Stimulated activated CD8-positive, alpha-beta memory T cell treated with anti-CD3 and anti-CD28 coated beads, Interleukin-2, amount 100 ng/mL, for 1 hour (primary cell): ENCODE measurements at places on chromosomes 1 and 21.

DNA sequence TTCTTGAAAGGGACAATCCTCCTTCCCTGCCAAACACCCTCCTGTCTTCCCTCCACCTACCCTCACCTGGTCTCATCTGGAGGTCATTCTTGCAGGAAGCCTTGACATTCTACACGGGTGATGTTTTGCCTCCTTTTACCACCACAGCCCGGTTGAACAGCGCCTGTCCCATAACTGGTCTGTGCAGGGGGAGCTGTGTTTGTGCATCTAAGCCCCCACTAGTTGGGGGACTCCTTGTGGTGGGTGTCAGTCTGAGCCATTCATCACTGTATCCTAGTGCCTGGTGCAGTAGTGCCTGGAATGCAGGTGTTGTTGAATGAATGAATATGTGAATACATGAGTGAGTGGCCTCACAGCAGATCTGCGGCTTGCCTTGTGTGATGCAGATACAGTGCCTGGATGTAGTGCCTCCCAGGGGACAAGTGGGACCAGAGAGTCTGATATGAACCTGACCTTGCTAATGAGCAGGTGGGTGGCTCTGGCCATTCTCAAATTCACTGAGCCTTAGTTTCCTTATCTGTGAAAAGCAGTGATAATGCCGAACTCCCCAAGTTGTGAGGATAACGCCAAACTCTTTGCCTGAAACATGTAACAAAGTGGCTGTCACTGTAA, 79.8 kb downstream of the OMA1 start:
- no peak for DNase-seq

- no peak for DNase-seq
Measured at GRCh38 chr1:55632906-55633305, 417.7 kb upstream of the USP24 start.

- DNase-seq: no peak
Measured at GRCh38 chr1:189217646-189218045, 1260.0 kb downstream of the BRINP3 start.

DNA sequence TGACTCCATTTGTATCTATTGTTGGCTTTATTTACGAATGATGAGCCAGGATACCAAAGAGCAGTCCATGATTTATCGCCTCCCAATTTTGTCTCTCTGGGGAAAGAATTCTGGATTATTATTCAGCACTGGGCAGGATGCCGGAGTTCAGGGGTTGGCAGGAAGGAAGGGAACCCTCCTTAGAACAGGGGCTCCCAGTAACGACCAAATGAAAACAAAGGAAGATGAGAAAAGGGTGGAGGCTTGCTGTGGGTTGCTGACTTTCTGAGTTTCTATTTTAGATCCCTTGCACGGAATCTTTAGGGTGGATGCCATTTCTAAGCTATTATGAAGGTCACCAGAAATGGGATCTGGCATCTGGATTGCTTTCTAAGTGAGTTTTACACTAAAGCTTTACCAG, 231.2 kb upstream of the LYPLAL1 start:
- DNase-seq: no peak

GRCh38 chr1:231428377-231428776, 6.3 kb upstream of the EGLN1 start:
- DNase-seq: no peak
